Activated gamma-delta T cell treated with Interleukin-2 at 50 U/mL for 16 hours (primary cell): ENCODE measurements at places on chromosomes 3 and 15.

GRCh38 chr3:180825964-180826363 is 86.5 kb upstream of the FXR1 start:
- no peak for DNase-seq

DNA sequence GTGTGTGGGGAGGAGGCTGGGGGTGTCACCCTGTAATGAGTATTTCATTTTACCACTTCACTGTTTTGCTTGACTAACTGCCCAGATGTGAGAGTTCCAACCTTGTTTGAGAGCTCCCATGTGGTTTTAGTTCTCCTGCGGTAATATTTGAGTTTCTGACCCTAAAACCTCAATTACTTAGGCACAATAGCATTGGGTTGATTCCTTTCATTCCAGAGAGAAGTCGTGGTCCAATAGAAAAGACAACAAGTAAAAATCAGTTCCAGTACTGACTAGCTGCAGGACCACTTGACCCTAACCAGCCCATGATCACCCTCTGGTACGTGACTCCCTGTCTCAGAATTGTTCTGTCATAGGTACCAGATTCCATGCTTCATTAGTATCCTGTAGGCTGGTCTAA is 630.4 kb downstream of the CADM2 start:
- DNase-seq: no peak

DNA sequence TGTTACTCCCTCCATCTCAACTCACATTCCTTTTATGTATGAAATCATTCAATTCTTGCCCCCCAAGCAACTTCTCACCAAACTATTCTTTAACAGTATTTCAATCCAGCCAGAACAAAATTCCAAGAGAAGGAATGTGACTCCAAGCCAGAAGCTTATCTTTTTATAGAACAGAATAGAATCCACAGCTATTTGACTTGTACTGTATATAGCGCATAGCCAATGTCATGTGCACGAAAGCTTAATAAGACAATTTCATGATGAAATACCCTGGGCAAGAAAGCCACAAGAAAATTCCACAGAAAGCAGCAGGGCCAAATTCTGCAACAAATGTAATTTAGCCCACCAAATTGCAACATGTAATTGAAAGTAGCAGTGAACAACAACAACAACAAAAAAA is 127.6 kb upstream of the UBE2E2 start:
- no peak for DNase-seq

GRCh38 chr15:41573396-41573795 is 14.4 kb downstream of the TYRO3 start:
- no peak for DNase-seq

DNA sequence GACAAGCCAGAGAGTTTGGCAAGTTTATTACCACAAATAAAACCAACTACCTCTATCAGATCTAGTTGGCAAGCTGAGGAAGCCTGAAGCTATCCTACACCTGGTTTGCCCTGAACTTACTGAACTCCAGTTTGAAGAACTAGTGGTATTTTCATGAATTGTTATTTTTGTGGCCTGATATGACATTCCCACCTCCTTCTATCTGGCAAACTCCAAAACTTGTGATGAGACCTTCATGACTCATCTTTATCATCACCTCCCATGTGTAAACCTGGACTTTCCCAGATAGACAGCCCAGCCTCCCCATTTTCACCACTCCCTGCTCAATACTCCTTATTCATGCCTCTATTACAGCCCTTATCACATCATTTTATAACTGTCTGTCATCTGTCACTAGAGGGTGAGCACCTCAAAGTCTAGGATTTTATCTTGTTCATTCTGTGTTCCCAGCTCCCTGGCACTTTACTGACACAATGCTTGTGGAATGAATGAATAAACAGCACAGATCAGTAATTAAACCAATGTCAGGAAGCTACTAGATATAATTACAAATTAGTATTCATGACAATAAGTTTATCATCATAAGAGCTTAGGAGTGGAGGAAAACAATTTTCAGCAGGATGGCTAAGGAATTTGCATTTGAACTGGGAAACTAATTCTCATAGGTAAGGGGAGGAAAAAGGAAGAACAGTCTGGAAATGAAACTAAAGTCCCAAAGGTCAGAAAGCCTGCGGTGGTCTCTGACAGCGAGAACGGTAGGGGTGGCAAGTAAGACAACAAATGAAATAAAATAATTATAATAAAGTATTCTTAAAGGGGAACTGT is 13.2 kb upstream of the TRANK1 start:
- no peak for DNase-seq

DNA sequence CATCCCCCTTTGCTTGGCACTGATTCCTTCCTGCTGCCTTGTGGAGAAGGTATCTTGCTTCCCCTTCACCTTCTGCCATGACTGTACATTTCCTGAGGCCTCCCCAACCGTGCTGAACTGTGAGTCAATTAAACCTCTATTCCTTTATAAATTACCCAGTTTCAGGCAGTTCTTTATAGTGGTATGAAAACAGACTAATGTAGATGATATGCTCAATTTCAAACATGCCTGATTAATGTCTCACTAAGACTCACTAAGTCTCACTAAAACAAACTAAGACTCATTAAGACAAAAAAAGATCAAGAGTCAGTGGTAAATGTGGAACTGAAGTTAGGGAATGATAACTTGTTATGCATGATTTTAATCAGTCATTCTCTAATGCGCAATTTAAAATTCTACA is 606.6 kb downstream of the RBMS3 start:
- no peak for DNase-seq

DNA sequence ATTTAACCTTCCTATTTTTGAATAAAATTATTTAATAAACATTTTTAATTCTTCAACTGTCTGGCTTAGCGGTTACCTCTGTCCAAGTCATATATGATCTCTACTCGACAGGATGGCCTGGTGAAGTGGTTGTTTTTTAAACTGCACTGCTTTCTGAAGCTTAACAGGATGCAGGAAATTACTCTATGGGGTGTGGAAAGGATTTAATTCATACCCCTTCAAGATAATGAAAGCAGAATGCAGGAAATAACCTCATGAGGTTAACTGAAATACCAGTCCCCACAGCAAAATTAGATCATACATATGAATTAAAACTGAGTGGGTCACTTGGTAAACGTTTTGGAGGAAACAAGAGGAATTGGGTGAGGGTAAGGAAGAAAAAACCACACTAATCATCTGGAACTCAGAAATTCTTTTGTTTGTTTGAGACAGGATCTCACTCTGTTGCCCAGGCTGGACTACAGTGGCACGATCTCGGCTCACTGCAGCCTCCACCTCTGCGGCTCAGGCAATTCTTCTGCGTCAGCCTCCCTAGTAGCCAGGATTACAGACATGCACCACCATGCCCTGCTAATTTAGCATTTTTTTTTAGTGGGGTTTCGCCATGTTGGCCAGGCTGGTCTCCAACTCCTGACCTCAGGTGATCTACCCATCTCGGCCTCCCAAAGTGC is 50.1 kb downstream of the LYSMD4 start:
- no peak for DNase-seq

- DNase-seq: no peak
These were observed 52.7 kb downstream of the RASGRF1 start for GRCh38 chr15:79037848-79038247.

DNA sequence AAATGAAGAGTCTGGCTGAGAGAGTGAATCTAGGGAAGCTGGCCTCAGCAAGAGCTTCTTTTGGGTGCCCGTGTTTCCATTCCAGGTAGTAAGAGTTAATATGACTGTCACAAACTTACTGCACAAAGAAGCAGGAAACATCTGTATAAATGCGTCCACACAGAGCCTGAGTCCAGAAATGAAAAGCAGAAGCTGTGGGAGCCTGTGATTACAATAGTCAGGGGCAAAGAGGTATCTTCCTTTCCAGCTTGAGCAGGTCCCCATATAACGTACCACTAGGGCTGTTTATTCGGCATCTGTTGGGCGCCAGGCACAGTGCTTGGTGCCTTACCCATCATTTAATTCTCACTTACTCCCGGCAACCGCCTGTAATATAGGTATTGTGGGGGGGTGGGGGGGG is 40.5 kb upstream of the B3GNT5 start:
- DNase-seq: no peak

GRCh38 chr3:150917951-150918350 is 12.7 kb upstream of the MINDY4B start:
- no peak for DNase-seq

- no peak for DNase-seq
These were observed 103.0 kb downstream of the ISL2 start for GRCh38 chr15:76439542-76439941.
